KBM-7 (cell line): ENCODE measurements at places on chromosomes 1 and 21.

GRCh38 chr1:119000371-119001180 lies 12.4 kb upstream of the TBX15 start:
- no peak for DNase-seq

DNA sequence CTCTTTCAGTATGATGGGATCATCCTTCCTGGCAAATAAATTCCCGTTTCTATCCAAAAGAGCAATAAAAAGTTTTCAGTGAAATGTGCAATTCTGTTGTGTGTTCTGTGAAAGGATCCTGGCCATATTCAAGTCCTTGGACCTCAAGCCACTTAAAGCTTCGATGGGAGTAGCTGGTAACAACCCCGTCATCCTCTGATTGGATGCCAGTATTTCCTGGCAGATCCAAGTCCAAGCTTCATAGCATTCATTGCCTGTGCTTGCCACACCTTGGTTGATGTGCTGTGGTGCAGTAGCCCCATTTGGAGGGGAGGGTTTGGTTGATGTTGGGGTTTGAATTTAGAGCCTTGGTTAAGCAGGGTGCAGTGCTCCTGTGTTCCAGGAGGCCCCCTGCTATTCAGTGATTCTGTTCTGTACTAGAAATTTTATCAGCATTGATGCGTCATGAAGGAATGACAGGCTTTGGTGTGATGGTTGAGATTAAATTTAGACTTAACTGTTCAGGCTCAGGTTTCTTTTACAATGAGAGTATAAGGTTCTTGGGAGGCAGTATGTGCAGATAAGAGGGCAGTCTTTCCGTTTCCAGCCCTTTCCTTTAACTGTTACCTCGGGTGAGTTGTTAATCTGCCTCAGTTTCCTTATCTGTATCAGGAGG lies 4.9 kb downstream of the RPL11 start:
- DNase-seq, result no peak

DNA sequence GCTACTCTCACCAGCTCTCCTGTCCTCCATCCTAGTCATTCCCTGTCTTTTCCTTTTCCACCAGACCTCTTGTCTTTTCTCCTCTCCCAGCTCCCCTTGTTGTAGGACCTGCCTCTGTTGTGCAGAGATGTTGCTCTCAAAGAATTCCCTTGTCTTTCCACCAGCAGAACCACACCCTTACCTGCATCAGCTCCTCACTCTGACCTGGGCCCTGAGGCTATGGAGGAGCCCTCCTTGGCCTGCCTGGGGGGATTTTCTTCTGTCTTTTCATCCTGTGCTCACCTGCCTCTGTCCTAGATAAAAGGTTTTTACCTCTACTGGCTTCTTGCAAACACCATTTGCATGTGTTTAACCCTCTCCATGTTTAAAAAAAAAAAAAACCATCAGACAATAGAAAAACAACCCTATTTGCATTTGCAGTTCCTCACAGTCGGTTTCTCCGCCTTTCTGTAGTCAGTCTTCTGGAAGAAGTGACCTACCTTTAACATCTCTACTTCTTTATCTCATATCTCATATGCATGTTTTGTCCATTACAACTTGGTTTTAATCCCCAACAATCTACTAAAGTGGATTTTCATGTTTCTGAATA lies 12.1 kb downstream of the FCRL5 start:
- DNase-seq, result no peak

- DNase-seq, result no peak
These were observed 11.6 kb upstream of the GJA9 start for GRCh38 chr1:38892976-38893375.

DNA sequence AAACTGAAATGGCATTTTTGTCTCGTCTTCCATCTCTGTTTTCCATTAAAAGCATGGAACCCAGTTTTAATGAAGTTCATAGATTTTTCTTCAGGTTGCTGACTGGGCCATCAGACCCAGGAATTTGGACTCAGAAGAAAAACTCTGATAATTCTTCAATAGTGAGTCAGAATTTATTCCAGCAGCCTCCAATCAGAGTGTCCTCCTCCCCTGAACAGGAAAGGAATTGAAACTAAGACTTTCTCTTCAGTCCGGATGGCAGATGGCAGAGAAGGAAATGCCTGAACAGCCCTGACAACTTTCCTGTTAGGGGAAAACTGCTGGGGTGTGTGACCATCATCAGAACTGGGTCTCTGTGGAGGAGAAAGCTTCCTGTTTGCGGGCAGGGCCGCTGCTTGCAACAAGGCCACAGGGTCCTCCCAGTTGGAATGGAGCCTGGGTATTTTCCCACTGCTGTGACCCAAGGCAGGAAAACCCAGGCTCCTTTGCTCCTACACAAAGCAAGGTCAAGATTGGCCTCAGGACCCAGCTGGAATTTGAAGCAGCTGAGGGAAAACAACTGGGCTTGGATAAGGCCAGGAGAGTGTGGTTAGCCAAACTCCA lies 20.7 kb downstream of the CD34 start:
- peak; percentile 87 for DNase-seq

DNA sequence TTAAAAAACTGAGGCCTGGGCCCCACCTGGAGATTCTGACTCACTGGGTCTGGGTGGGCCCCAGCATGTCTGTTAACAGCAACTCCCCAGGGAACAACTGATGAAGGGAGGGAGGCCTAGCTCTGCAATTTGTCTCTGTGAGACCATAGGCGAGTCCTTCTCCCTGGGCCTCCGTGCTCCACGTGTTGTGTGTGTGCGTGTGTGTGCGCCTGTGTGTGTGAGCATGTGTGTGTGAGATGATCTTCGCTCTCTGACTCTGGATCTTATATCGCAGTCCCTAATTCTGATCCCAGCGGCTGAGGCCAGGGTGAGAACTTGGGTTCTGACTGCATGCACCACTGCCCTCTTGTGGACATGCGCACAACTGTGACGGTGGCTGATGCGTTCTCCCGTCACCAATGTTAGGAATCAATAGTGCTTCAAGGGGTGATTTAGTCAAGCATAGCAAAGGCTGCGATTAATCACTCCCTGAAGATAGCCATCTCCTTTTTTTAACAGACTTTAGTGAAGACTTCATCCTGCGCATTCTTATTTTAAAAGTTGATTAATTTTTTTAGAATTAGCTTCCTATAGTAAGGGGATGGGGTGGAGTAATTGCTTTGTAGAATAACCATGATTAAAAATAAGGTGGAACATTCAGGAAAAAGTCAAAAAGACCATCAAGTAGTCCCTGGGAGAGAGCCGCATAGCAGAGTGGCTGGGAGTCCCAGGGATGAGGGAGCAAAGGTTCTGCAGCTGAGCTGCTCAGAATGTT lies 62.4 kb upstream of the USP24 start:
- DNase-seq, result peak; percentile 87

GRCh38 chr21:43292866-43293142 lies 124.0 kb downstream of the CRYAA start:
- DNase-seq, result no peak

DNA sequence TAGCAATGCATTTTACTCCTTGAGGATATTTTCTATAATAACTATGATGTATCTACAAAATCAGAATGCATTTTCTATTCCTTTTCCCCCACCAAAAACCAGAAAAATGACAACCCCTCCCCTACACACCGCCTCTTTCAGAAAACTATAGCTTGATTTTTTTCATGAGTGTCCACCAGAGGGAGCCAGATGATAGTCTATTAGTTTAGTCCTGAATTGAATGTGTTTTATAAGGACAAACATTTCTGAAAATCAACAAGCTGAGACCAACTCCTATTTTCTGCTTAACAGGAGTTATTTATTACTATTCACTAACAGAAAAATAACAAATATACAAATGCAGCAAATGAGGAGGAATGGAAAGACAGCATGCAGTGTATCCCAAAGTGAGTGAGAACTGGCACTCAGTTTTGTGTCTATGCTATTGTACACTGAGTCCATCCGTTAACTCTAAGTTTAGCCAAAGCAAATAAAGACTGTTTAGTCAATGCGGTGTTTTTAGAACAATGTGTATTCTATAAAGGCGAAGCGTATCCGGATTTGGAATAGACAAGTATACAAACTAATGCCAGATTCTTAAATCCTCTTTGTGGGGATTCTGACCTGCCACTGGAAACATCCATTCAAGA lies 182.6 kb downstream of the VAV3 start:
- peak; percentile 79 for DNase-seq

- no peak for DNase-seq
These were observed 112.5 kb upstream of the SLC44A3 start for GRCh38 chr1:94707321-94708298.
